ENCODE measurements at places on chromosomes 5 and 9. TPM values are rescaled to one million over a fixed set of nuclear protein-coding genes. Genes with fewer than 3 reads are reported as not detected.

HCN1 gene
- total RNA-seq, result not detected

CCNH gene
- 54.1 TPM for total RNA-seq

OR13F1 gene
- not detected for total RNA-seq

DNA sequence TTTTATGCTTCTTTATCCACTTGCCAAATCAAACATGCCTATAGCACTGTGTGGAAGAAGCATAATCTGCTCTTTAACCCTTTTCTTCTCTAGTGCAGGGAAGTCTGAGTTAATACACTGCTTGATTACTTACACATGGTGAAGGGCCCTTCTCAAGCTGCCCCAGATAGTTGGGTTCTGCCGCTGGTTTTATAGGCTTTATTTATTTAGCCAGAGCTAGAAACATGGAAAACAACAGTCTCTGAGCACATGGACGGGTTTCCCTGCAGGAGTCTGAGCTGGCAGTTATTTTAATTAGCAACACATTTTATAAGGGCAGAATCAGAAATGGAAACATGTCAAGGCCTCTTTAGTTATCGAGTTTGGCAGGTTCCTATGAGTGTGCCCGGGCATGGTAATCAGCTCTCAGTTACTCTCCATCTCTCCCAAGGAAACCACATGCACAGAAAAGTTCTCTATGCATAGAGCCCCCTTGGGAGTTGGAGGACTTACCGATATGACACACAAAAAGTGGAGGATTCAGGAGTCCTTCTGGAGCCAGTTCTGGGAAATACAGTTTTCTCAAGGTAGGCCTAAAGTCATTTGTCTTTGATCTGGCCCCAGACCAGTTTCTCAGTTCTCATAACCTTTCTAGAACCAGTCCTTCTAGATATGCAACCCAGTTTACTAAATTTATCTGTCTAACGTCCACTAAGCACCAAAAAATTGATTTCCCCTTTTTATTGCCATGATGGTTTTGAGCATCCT, 564.8 kb downstream of the ACTL7B start:
- DNase-seq, result no peak

DNAJC25 gene
- total RNA-seq, result 5.2 TPM

DNA sequence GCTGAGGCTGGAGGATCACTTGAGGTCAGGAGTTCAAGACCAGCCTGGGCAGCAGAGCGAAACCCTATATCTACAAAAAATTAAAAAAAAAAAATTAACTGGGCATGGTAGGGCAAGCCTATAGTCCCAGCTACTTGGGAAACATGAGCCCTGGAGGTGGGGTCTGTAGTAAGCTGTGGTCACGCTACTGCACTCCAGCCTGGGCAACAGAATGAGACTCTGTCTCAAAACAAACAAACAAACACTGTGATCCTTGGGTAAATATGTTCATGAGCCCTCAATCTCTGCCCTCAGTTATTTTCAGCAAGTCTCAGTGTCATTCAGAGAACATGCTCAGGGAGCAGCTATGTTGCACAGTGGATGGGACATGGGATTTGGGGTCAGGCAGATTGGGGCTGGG, 76.2 kb downstream of the PTTG1 start:
- DNase-seq, result no peak

GRCh38 chr5:58273711-58274110, 186.2 kb downstream of the PLK2 start:
- DNase-seq, result no peak

- DNase-seq, result no peak
Measured at GRCh38 chr5:137641148-137641547, 94.7 kb downstream of the KLHL3 start.
